ENCODE measurements at places on chromosomes 13 and 19.

- DNase-seq, result no peak
These were observed 16.9 kb downstream of the SLC25A30 start for GRCh38 chr13:45401314-45401713.

GRCh38 chr13:48281556-48281955 lies 22.0 kb upstream of the RB1 start:
- no peak for DNase-seq

DNA sequence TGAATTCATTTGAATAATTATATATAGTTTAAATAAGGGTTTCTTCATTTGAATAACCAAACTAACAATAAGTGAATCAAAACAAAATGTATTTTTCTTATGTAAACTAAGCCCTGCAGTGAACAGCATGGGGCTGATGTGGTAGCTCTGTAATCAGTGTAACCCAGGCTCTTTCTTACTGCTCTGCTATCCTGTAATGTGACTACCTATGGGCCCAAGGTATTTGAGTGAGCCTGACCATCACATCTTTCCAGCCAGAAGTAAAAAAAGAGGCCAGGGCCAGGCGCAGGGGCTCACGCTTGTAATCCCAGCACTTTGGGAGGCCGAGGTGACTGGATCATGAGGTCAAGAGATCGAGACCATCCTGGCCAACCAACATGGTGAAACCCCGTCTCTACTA lies 494.6 kb downstream of the DCT start:
- DNase-seq, result no peak

DNA sequence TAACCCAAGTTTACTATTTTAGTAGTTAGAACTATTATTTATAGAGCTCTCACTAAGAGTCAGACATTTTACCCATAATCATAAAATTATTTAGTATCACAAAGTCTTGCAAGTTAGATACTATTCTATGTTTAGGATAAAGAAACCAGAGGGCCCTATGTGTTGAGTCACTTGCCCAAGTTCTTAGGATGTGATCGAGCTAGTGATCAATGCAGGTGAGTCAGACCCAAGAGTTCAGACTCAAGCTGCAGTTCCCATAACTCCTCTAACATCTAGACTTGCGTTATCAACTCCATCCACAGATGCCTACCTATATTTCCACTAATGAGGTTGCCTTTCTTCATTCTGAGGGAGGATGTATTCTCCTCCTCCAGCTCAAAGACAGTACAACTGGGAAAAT lies 53.8 kb downstream of the DACH1 start:
- DNase-seq, result no peak

- no peak for DNase-seq
These were observed 52.0 kb downstream of the SLC7A1 start for GRCh38 chr13:29543230-29544215.

GRCh38 chr13:95385798-95386197 lies 84.5 kb upstream of the ABCC4 start:
- DNase-seq, result no peak

DNA sequence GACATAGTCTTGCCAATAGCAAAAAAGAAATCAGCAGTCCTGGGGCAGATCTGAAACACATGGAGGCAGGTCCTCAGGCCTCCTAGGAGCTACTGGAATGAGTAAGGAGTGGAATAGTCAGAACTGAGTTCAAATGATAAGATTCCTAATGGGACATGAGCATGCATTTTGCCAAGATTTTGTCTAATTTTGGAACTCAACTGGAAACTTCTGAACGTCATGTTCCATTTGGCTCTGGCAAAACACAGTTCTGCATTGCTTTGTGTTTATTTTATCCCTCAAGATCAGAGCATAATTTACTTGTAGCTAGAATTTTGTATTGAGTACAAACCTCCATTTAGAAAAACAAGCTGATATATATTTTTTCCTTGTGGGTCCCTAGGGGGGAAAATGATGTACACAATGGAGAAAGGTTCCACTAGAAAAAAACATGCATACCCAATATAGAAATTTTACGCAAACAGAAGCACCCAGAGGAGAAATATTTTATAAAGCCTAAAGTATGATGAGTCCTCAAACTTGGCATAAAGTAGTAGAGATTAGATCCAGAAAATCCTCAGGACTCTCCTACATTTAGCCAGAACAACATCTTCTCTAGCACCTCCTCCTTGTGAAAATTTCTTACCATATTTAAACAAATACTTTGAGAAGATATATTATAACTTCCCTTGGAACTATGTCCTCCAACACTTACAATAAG lies 149.0 kb upstream of the SERP2 start:
- DNase-seq, result no peak

DNA sequence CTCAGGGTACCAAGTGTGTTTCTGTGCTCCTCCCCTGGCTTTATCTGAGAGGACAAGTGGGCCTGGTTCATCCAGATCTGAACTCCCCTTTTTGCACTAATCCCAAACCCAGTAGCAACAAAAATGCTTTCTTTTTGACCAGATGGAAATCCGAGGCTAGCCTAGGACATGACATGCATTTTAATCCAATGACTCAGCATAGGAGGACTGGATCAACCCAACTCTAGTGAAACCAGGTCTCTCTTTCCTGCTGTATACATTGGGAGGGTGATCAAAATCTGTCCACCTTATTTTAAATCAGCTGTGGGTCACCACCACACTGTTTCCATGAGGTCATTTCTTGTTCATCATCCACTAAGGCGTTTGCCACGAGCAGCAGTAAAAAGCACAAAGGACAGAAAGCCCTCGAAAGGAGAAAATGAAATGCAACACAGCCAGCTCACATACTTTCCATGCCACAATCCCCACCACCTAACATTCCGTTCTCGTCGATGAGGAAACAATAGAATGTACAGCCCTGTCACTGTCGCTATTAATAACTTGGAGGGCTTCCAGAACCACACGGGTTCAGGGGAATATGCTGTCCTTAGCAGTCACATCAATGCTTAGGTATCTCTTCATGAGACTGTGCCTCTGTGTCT lies 543.0 kb downstream of the IRS2 start:
- DNase-seq, result no peak

DNA sequence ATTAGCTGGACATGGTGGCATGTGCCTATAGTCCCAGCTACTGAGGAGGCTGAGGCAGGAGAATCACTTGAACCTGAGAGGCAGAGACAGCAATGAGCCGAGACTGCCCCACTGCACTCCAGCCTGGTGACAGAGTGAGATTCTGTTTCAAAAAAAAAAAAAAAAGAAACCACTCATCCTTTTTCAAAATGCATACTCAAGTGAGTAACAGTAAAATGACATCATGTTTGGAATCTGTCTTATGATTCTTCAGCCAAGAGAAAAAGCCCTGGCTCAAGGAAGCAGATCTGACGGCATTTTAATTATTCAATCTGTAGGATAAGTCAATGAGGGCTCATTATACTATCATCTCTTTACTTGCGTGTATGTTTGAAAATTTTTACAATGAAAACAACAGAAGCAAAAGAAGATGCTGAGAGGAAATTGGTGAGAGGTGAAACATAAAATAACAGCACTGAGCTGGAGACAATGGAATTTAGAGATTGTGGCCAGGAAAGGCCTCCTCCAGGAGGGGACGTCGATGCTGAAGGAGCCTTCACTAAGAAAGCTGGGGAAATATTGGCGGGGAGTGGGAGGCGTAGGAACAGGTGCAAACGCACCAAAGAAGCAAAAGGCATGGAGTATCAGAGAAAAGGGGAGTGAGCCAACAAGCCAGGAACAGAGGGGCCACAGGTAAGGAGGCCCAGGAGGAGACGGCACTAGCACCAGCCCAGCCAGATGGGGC lies 12.9 kb upstream of the CCNE1 start:
- no peak for DNase-seq

- DNase-seq, result no peak
These were observed 278.9 kb downstream of the ZNF536 start for GRCh38 chr19:30651066-30651465.

DNA sequence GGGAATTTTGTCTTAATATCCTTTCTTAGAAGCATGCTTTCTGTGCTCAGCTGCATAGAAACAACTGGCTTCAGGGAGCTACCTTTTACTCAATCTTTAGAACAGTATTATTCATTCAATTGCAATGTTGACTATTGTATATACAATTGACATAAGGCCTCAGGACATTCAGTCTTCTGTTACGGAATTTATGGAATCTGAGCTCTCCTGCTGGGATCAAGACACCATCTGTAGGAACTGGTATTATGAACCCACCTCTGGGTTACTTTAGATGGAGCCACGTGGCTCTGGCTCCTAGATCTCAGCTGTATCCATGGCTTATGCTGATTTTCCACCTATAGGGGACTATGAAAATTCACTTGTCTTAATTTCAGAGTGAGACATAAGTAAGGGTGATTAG lies 716.2 kb upstream of the GPC6 start:
- no peak for DNase-seq

- DNase-seq, result no peak
These were observed 4.2 kb upstream of the PLAUR start for GRCh38 chr19:43674183-43674582.

- no peak for DNase-seq
These were observed 24.9 kb upstream of the STARD13 start for GRCh38 chr13:33310245-33311038.

DNA sequence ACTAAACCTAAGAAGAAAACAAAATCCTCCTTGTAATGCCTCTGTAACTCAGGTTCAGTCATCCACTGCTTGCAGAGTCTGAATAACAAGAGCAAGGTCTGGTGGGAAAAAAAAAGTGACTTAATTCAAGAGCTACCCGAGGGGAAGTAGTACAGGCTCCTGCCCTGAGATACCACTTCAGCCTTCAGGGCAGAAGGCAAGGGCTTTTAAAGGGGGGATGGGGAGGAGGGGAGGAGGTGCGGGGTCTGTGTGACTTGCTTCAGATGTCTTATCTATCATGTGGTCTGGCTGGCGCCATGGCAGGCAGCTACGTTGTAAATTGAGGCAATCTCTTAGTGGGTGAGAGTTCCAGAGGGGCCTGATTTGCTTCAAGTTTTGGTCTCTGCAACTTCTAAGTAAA lies 66.7 kb downstream of the LRRC63 start:
- no peak for DNase-seq

GRCh38 chr13:82634946-82635345 lies 1247.3 kb downstream of the SLITRK1 start:
- DNase-seq, result no peak

GRCh38 chr19:28401739-28402424 lies 811.1 kb downstream of the UQCRFS1 start:
- DNase-seq, result no peak

DNA sequence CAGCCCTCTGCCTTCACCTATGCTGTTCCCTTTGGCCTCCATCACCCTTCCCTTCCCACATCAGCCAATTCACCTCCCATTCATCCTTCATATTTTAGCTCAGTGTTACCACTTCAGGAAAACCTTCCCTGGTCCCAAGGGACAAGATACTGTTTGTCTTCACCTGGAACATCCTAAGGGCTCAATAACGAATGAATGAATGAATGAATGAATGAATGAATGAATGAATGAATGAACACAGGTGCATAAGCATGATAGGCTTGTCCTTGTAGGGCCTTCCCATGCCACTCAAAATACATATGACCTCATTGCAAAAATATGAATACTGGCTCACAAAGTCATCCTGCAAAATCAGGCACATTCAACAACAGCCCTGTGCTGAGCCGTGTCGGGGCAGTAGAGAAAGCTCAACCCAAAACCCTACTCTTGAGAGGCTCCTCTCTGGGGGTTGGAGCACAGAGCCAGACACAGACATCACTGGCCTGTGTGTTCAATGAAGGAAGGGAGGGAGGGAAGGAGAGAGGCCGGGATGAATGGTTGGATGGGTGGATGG lies 33.7 kb upstream of the TPM4 start:
- DNase-seq, result no peak

- DNase-seq, result no peak
These were observed 20.8 kb upstream of the ZNF561 start for GRCh38 chr19:9641810-9642209.

GRCh38 chr19:35852029-35852780 lies at the start of gene NPHS1:
Gene NPHS1, minus strand, starts transcription at chr19:35852504. Its CDS starts 667 bp downstream, at chr19:35851837.
- no peak for DNase-seq

DNA sequence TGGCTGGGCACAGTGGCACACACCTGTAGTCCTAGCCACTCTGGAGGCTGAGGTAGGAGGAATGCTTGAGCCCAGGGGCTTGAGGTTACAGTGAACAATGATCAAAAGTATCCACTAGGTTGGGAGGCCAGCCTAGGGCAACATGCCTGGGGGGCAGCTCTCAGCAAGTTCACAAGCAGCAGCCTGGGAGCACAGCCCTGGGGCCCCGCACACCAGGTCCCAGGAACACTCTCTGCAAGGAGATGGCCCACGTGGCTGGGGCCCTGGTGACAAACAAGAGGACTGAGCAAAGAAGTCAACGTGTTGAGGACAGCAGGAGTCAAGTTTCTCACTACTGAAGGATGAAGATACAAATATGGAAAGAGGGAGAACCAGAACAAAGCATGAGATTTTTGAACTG lies 39.3 kb downstream of the ABCC4 start:
- DNase-seq, result no peak

DNA sequence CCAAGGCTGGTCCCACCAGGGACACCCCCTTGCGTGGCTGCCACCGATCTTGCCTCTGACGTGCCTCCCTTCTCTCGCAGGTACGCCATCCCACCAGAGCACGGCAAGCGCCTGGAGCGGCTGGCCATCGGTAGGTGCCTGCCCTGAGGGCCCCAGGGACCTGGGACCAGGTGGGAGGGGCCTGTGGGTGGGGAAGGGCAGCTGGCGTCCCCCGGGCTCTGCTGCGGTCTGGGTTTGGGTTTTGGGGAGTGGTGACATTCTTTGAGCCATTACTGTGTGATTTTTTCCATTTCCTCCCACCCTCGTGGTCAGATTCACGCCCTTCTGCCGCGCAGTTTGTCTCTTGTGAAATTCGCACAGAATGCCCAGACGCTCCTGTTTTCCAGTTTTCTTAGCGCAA lies 102.0 kb downstream of the KDM4B start:
- no peak for DNase-seq

- DNase-seq, result no peak
These were observed 29.8 kb downstream of the KL start for GRCh38 chr13:33045851-33046592.

DNA sequence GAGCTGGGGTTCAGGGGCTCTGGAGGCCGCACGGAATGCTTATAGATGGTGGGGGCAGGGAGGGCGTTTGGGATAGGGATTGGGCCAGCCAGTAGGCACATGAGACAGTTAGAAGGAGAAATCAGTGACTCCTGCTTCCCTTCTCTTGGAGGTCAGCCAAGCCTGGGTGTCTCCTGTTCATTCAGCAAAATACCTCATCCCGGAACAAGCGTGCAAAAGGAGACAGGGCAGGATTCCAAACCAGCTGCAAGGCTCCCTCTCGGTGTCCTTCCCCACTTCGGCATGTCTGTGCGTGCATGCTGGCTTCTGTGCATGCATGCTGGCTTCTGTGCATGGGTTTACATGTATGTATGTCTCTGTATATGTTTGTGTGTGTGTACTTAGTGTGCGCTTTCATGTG lies 37.3 kb upstream of the PEPD start:
- DNase-seq, result no peak

- DNase-seq, result no peak
These were observed 406.8 kb upstream of the HTR2A start for GRCh38 chr13:47303626-47304025.

- DNase-seq, result no peak
These were observed 15.7 kb downstream of the MOB3A start for GRCh38 chr19:2080336-2080988.

GRCh38 chr13:111225810-111226546 lies 94.5 kb upstream of the TEX29 start:
- no peak for DNase-seq

GRCh38 chr19:2573916-2574315 lies 98.0 kb downstream of the GADD45B start:
- DNase-seq, result no peak
